ENCODE measurements at places on chromosomes 2 and 18. TPM values are rescaled to one million over a fixed set of nuclear protein-coding genes. Genes with fewer than 3 reads are reported as not detected.

The TSN gene
- 47.3 TPM for total RNA-seq

The ASB18 gene
- total RNA-seq = not detected

The RTP5 gene
- total RNA-seq = not detected

The SIGLEC15 gene
- total RNA-seq = 5.1 TPM

The OTOS gene
- not detected for total RNA-seq

The SULT1C4 gene
- not detected for total RNA-seq

The CRYBA2 gene
- total RNA-seq = not detected

The SERPINB10 gene
- 0.20 TPM for total RNA-seq

The RALB gene
- 53.6 TPM for total RNA-seq

The MYO3B gene
- total RNA-seq = under 0.01 TPM
